ENCODE measurements at places on chromosomes 7 and 10.
A peak's percentile ranks its signal among the peaks of the same experiment; 100 is the strongest.

DNA sequence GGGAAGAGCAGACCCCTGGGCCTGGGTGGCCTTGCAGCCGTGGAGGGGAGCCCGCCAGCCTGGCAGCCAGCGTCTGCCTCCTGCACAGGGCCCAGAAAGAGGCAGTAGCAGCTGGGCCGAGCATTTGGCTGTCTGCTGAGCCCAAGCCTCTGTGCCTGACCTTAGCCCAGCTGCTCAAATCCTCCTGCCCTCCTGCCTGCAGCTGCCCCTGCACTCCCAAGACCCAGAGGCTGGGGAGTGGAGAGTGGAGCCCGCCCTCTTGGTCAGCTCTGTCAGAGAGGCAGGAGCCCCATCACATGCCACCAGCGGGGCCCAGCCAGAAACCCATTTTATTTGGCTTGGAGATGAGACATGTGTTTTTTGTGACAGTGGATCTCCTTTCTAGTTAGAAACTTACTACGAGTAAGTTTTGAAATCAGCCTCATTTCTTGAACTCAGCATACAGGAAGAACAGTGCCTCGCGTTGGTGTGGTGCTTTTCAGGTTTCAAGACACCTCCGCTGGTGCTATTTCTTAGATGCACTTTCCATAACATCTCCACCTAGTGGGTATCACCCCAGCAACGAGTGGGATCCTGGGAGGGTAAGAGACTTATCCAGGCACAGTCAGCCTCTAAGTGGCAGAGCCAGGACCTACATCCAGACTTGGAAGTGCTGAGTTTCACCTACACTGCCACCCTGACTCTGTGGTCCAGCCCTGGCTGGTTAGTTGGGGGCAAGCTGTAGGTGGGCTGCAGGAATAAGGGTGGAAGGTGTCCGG lies 477.1 kb downstream of the RPS24 start:
- DNase-seq: no peak

DNA sequence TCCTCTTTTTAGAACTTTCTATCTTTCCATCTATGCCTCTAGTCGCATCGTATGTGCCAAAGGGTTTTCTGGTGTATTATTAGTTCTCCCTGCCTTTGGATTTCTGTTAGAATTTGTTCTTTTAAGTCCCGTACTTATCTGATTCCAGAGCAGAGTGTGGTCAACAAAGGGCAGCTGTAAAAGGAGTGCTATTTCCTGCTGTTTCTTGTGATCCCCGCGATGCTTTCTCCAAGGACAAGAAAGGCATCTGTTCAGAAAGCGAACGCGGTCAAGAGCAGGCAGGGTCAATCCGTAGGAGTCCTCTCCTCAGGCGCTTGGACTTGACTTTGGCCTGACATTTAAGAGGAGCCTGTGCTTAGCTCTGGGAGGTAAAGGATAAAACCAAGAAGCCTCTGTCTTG lies 1152.1 kb upstream of the AUTS2 start:
- DNase-seq: no peak

GRCh38 chr7:147182874-147183273 lies 1066.3 kb downstream of the CNTNAP2 start:
- DNase-seq: no peak

GRCh38 chr10:124356701-124357560 lies 61.8 kb downstream of the OAT start:
- DNase-seq: no peak

DNA sequence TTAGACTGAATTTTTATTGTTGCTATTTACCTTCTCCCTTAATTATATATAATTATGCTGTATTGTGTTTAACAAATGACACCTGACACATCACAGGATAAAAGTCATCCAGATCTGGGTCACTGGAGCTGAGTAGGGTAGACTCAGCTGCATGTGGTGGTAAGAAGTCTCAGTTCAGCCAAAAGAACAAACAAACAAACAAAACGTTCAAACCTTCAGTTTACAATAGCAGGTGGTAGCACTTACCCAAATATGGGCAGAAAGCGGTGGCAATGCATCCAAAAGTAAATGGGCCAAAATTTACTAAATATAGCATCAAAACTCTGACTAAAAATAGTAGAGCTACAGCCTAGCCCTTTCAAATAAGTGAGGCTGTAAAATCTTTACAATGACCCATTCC lies 42.2 kb downstream of the ZWINT start:
- no peak for DNase-seq

GRCh38 chr10:88553116-88553752 lies 29.9 kb downstream of the RNLS start:
- peak; percentile 37 for DNase-seq

DNA sequence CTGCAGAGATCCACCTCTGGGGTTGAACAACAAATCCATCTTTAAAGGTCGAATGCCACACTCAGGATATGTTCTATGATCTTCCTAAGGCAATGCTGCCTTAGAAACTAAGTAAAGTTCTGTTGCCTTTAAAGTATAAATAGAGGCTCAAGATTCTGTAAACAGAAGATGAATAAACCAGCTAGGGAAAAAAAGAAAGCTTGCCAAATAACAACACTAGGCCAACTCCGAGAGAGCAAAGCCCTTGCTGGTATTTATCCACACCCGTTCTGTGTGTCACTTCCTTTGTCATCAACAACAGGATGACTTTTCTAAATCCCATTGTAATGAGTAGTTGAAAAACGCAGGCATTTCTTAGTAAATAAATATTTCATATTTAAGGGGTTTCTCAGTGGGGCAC lies 330.0 kb upstream of the GLI3 start:
- DNase-seq: no peak

GRCh38 chr10:49592726-49593563 lies 17.2 kb upstream of the SLC18A3 start:
- peak; percentile 73 for DNase-seq

DNA sequence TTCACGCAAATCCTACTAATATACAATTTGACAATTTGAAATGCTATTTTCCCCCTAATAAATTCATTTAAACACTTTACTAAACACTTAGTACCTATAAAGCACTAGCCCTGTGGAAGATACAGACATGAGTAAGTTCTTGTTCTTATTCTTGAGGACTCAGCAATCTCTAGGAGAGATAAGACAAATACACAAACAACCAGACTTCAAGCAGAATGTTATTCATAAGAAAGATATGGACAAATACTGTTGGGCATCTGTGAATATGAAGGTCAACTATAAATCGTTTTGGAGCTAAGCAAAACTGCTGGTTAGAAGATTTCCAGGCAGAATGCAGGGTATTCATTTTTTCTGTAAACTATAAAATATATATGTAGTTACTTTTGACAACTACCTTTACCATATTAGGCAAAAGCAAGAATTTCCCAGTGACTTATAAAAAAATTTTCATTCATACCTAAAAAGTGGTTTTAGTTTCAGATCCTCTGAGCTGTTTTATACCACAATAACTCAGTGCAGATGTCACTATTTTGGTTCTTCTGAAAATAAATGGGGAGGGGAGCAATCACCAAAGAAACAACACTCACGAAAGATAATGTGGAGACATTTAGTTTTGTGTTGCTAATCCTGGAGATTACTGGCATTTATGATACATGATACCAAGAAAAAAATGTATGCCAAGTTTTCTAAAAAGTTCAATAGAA lies 3.8 kb downstream of the VPS41 start:
- no peak for DNase-seq

GRCh38 chr10:97686301-97686961 lies 610 bp downstream of the AVPI1 start:
- peak; percentile 10 for DNase-seq

DNA sequence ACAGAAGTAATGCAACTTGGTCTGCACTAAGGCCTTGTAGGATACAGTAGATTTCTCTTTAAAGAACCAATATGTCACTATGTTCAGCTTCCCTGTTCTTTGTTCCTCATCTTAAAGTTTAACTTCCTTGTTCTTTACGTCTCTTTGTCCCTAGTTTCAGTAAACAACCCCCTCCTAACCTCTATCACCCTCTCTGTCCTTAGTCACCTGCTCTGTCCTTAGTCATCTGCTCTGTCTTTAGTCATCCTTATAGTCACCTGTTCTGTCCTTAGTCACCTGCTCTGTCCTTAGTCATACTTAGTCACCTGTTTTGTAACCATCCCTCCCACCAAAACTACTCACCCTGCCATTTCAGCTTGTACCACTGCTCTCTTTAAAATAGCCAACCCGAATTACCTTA lies 144.6 kb upstream of the TMEM106B start:
- no peak for DNase-seq
